ENCODE measurements at places on chromosomes 3 and 15.
A peak's percentile ranks its signal among the peaks of the same experiment; 100 is the strongest.

DNA sequence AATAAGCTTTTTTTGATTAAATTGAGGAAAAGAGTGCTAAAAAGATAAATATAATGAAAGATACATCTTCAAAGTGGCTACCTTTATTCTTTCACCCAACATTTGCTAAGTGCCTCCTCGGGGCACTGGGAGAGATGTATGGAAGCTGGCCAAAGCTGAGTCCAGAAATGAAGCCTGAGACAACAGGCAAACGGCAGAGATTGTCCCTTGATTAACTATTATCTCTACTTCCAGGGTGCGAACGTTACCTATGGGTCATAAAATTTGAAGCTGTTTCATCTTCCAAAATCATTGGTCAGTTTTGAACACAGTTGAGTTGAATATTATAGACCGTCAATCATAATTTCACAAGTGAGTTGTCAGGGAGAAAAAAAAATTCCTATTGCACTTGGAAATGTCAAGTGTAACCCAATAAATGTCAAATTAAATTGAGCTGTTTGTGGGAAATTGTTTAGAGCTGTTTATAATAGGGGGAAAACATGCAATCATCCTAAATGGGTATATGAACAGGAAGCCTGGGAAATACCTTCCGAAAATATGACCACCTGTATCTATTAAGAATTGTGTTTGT, 73.9 kb downstream of the SUCLG2 start:
- DNase-seq = no peak

DNA sequence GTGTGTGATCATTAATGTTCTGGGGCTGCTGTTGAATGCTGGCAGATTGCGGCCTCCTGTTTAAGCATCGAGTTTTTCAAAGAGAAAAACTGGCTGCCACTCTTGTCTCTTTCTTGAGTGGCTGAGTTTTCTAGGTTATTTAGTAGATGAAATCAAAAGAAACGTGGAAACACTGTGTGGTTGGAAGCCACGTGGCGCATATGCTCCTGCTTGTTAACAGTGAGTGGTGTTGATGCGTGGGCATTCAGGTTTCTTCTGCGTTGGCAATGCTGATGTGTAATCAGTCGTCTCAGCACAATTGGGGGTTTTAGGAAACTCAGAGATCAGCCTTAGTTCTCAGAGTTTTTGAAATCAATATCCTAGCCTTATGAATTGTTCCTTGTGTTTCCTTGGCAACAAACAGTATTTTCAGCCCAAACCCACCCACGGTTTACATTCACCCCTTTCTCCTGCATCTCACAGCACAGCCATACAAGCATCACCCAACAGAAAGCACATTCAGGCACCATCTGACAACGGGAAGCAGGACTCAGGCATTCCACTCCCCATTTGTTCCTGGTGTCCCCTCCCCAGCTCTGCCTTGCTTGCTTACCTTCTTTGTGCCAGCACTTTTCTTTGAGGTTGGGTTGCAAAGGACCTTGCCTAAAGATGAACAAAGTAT, 74.7 kb downstream of the SEC22A start:
- no peak for DNase-seq

DNA sequence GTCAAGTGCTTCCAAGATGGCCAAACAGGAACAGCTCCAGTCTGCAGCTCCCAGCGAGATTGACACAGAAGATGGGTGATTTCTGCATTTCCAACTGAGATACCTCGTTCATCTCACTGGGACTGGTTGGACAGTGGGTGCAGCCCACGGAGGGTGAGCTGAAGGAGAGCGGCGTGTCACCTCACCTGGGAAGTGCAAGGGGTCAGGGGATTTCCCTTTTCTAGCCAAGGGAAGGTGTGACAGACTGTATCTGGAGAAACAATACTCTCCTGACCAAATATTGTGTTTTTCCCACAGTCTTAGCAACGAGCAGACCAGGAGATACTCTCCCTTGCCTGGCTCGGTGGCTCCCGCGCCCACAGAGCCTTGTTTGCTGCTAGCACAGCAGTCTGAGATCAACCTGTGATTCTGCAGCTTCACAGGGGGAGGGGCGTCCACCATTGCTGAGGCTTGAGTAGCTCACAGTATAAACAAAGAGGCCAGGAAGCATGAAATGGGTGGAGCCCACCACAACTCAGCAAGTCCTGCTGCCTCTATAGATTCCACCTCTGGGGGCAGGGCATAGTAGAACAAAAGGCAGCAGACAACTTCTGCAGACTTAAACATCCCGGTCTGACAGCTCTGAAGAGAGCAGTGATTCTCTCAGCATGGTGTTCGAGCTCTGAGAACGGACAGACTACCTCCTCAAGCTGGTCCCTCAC, 293.5 kb upstream of the SUCLG2 start:
- peak; percentile 33 for DNase-seq

DNA sequence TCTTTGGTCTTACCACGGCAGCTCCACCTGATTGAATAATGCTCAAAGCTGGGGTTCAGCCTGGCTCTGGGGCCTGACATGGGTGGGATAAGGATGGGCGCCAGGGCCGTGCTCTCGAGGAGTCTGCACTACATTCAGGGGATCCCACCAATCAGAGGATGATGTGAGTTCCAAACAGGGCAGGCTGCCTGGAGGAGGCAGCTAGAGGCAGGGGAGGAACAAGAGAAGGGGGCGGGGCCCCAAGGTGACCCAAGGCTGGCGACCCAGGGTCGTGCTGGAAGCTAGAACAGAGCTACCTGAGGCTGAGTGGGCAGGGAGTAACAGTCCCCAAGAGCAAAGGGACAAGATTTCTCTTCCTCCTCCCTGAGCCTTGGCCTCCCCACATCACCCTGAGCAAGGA, 56.1 kb downstream of the PCSK6 start:
- DNase-seq = no peak

DNA sequence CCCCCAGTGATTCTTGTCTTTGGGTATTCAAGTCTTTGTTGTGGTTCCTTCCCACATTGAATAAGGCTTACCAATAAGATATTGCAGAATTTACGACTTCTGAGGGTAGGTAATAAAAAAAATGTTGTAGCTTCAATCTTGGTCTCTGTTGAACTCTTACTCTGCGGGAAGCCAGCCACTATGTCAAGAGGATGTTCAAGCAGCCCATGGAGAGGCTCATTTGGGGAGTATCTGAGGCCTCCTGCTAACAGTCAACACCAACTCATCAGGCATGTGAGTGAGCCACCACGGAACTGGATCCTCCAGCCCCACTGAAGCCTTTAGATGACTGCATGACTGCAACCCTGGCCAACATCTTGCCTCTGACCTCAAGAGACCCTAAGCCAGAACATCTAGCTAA, 3.2 kb upstream of the TBC1D23 start:
- no peak for DNase-seq

- DNase-seq = no peak
These were observed 124.2 kb downstream of the TFG start for GRCh38 chr3:100833483-100833882.

DNA sequence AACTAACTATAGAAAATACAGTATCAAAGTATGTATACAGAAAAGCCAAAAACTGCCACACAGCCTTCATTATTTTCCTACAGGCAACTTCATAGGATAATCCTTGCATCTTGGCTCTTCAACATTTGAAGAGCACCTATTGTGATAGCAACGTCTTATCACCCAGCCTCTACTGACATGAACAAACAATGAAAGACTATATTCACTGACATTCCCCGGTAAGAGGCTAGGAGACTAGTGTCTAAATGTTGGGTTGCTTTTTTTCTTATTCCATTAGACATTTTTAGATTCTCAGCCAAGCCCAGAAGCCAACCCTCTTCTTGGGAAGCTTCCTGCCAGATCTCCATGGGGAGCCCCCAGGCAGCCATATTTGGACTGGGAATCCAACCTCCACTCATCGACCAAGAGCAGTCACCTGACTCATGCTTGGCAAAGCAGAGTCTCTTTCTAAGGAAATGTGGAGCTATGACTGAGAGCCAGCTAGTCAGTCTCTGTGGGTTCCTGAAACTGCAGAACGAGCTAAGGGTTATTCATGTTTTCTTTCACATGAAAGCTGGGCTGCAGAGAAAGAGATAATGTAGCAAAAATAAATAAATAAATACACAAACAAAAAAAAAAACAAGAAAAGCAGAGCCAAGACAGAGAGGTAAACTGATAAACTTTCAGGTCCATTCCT, 227.5 kb downstream of the MAGI1 start:
- no peak for DNase-seq

- no peak for DNase-seq
These were observed 295.7 kb upstream of the WNT5A start for GRCh38 chr3:55782807-55783206.

DNA sequence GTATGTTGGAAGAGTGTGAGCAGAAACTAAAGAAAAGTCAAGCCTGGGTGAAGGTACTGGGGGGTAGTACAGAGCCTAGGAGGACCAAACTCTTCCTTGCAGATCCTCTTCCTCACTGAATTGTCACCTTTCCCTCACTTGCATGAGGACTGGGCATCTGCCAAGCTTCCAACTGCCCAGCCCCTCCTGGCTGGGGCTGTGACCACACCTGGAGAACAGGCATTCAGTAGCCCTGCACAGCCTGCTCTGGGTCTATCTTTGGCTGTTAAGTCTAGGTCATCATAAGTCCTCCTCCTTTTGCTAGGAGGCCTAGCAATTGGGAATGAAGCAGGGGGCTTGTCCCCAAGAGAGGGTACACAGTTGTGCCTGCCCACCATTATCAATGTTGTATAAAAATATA, 55.2 kb downstream of the CAPN7 start:
- DNase-seq = no peak

DNA sequence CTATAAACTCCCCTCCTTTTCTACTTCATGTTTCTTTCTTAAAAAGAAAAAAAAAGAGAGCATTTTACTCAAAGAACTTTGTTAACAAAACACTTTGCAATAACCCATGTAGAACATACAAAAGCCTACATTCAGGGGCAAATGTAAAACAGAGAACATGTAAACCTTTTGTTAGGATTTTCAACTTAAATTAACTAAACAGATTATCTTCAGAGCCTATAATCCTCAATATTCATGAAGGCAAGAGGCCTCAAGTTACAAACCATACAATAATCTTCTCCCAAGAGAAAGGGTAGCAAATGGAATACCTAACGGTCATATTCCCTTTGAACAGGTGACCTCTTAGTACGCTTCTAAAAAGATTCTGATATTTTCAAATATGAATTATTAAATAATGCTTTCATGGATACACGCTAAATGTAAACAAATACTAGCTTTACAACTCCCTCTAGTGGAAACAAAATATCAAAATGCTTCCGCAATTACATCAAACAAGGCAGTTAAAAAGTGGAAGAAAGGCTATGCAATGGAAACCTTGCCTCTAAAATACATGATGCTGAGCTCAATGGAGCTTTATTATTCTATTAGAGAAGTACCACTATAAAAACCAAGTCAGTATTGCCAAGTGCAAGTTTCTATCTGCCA, 9.9 kb downstream of the CEP152 start:
- no peak for DNase-seq

GRCh38 chr3:183987000-183987600, 30.6 kb downstream of the ABCC5 start:
- DNase-seq = no peak

GRCh38 chr3:140906785-140907184, 34.9 kb upstream of the SLC25A36 start:
- no peak for DNase-seq

DNA sequence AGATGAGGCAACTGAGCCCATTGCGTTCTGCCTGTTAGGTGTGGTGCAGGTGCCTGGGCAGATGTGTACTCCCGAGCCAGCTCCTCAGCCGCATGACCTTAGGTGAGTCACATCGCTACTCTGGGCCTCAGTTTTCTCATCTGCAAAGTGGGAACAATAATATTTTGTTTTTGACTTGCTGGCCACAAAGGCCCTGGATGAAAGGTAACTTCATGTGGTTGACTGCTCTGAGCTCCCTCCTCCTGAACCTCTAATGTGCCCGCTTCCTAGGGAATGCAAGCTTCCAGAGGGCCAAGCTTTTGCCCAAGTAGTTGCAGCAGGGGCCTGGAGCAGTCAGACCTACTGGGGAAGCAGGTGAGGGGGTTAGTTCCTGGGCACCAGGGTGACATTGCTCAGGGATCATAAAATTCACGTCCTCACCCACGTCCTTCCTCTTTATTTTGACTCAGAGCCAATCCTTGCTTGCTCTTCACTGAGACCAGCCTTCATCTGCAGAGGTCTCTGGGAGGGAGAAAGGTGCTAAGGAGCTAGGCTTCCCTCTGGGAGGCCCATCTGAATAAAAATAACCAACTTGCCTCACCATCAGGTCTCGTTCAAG, 149.0 kb upstream of the TLE3 start:
- DNase-seq = no peak

- DNase-seq = no peak
These were observed 314.1 kb downstream of the NLGN1 start for GRCh38 chr3:173711619-173712018.

DNA sequence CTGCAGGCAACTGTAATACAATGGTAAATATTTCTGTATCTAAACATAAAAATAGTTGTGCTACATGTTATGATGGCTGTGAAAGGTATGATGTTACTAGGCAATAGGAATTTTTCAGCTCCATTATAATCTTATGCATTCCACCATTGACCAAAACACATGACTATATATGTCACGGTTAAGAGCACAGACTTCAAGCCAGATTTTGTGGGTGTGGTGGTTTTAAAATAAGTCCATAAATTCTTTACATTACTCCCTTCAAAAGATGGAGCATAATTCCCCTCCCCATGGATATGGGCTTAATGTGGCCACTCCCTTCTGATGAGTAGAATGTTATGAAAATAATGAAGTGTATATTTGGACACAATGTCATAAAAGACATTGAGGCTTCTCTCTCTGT, 88.4 kb upstream of the TBC1D5 start:
- no peak for DNase-seq

DNA sequence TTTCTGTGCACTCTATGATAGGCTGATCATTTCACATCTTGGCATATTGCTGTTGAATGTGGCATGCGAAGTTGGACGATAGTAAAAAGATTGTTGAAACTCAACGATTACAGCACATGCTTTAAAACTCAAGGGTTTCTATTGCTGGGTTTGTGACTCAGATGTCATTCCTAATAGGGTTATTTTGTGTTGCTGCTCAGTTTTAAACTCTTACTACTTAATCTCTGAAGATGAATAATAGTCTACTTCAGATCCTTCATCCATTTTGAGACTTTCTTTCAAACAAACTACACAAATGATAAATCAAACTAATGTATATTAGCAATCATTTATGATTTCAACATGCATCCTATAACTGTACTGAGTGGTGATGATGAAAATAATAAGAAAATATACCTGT, 71.3 kb upstream of the MBNL1 start:
- DNase-seq = no peak
